ENCODE measurements at places on chromosomes 11 and 22.

DNA sequence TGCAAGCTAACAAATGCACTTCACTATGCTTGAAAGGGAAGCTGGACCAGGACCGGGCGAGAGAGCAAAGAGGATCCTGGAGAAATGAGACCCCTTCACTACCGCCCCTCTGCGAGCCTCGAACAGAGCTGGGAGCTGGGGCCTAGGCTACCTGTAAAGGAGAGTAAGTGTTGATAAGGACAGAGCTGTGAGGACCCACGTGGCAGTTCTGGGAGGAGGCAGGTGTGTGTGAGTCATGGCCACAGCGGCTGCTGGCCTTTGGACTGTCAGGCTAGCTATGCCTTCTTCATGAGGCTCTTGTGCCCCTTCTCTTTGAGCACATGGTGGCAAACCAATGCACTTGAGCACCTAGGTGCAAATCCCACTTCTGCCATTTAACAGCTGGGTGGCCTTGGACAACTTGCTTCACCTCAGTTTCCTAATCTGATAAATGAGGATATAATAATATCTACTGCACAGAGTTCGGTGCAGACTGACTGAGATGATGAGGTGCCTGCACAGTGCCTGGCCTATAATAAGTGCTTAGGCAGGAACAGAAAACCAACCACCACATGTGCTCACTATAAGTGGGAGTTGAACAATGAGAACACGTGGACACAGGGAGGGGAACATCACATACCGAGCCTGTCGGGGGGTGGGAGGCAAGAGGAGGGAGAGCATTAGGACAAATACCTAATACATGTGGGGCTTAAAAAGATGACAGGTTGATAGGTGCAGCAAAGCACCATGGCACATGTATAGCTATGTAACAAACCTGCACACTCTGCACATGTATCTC lies 35.3 kb upstream of the KCNJ11 start:
- DNase-seq = no peak

DNA sequence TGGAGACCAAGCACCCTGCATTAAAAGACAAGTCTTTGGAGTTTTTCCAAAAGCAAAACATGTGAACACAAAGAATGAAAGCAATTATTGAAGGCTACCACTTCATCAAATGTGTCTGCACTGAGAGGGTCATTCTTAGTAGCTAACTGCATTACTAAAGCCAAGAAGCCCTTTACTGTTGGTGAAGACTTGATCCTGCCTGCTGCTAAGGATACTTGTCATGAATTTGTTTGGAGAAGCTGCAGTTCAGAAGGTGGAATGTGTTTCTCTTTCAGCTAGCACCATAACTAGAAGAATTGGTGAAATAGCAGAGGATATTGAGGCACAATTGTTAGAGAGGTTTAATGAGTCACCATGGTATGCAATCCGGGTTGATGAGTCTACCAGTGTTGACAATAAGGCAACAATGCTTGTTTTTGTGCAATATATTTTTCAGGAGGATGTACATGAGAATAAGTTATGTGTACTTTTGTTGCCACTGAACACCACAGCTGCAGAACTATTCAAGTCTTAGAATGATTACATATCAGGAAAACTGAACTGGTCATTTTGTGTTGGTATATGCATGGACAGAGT lies 457.3 kb upstream of the ISX start:
- no peak for DNase-seq

- DNase-seq = peak; percentile 47
Observed at GRCh38 chr11:121649798-121650197, 197.0 kb upstream of the SORL1-AS1 start.

GRCh38 chr11:13440100-13440855 lies 22.7 kb downstream of the BTBD10 start:
- DNase-seq = no peak

DNA sequence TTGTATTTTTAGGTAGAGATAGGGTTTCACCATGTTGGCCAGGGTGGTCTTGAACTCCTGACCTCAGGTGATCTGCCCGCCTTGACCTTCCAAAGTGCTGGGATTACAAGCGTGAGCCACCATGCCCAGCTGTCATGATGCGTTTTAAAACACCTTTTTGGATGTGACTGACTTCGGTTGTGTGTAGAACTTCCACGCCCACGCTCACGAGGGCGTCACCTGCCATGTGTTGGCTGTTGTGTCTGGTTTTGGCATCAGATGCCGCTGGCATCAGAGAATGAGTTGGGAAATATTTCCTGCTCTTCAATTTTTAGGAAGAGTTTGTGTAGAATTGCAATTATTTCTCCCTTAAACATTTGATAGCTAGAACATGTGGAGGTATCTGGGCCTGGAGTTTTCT lies 109.1 kb downstream of the KCNQ1 start:
- no peak for DNase-seq

DNA sequence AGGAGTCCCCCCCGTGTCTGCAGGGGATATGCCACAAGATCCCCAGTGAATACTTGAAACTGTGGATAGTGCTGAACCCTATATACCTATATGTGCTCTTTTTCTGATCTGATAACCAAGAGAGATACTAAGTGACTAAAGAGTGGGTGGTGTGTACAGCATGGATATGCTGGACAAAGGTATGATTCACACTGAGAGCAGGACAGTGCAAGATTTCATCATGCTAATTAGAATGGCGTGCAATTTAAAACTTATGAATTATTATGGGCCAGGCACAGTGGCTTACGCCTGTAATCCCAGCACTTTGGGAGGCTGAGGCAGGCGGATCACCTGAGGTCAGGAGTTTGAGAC lies 90.2 kb upstream of the ALKBH3 start:
- no peak for DNase-seq

DNA sequence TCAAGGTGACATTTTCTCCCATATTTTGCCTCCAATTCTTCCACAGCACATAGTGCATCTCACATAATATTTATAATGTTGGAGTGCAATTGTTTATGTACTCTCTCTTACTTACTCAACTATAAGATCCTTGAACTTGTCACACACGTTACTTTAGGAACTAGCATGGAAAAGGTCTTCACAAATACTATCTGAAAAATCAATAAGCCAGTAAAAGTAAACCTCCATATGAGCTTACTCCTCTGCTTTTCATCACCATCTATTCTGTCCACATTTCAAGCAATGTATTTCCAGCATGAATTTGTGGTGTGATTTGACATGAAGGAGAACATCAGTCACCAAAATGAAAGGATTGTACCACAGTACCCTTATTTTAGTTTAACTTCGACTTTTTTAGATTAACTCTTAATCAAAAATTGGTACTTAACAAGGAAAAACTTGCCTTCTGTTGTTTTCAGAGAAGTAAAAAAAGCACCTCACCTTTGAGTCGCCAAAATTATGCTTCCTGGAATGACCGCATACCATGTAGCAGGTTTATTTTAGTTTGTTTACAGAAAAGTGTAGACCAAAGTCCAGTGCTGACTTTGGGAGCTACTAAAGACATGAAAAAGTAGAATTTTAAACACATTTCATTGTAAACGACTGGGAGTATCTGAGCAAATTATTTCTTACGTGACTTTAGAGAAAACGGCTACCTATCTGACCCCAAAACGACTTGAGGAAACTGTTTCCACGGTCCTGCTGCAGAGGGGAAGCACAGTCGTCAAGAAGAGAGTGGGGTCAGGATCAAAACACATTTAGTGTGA lies at the start of gene SLC22A9:
Gene SLC22A9 (plus strand): TSS at position 621 of the 806 bp plus-strand sequence. CDS start 272 bp downstream, outside the sequence.
- DNase-seq = no peak

DNA sequence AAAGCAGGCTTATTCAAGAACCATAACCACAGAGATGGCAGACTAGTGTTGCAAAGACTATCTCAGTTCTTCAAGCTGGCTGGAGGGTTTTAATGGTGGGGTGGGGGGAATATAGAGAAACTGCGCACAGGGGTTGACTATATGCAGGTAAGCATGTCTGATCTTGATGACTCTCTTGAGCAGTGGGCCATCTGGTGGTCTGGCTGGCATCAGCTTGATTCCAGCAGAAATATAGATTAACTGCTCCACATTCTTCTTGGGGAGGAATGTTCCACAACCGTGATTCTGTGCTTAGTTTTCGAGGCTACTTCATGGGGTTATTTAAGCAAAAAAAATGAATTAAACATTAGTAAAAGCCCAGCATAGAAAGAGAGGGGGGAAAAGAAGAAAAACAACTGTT lies 158.8 kb upstream of the PGR start:
- no peak for DNase-seq

DNA sequence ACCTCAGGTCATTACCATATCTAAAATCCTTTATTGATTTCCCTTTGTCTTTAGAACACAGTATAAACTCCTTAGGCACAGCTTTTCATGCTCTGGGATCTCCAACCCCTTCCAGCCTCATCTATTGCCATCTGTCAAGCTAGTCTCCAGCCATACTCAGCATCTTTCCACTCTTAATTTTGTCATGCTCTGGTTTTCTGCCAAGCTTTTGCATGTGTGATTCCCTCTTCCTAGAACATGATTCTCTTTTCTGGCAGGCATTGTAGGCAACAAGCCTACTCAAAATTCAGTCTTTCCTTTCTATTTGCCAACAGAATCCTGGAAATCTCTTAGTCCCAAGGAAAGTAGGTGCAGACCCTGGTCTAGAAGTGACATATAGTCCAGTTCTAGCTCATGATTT lies 35.5 kb upstream of the SLC6A5 start:
- no peak for DNase-seq

DNA sequence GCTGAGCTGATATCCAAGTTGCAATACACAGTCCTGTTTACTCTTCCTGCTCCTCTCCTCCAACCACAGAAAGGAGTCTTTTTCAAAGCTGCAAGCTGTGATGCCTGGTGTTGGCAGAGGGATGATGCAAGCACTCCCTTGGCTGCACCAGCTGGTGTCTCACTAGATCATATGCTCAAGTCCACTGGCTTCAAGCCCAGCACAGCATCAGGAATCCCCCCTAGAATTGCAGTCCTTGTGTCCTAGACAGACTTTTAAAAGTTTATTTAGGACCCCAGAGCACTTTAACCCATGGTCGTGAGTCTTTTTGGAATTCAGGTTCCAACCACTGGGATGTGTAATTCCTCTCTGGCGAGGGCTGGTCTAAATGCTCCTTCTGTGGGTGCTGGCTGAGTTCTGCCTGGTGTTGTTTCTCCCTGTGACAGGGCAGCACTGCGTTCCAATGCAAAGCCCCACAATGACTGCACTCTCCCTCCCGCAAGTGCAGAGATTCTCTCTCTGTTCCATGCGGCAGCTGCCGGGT lies 1.9 kb upstream of the HEPN1 start:
- DNase-seq = no peak

DNA sequence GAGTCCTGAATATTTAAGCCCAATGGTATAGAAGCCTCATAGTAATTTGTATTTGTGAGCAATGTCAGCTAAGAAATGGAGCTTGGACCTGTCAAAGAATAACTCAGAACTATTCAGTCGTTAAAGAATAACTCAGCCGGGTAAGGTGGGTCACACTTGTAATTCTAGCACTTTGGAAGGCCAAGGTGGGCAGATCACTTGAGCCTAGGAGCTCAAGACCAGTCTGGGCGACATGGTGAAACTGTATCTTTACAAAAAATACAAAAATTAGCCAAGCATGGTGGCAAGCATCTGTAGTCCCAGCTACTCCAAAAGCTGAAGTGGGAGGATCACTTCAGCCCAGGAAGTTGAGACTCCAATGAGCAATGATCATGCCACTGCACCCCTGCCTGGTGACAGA lies 1526.5 kb downstream of the LRRC4C start:
- no peak for DNase-seq

- DNase-seq = no peak
Observed at GRCh38 chr22:37183432-37184379, 4.3 kb downstream of the C1QTNF6 start.

DNA sequence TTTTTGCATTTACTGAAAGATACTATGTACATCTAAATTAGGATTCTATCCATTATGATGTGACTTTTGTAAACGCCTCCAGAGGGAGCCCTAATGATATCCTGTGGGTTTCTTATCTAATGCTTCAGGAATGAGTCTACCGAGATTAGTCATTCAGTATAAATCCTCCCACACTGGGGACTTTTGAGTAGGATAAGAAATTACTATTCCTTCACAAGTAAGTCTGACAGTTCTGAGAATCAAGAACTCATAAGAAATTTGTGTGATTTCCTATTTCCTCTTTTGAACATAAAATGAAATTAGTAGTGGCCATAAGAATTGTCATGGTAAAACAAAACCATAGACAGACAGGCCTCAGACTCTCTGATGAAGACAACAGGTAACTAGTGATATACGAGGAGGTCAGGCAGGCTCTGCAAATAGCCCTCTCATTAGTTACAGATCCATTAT lies 10.0 kb upstream of the OR5M1 start:
- DNase-seq = peak; percentile 6

DNA sequence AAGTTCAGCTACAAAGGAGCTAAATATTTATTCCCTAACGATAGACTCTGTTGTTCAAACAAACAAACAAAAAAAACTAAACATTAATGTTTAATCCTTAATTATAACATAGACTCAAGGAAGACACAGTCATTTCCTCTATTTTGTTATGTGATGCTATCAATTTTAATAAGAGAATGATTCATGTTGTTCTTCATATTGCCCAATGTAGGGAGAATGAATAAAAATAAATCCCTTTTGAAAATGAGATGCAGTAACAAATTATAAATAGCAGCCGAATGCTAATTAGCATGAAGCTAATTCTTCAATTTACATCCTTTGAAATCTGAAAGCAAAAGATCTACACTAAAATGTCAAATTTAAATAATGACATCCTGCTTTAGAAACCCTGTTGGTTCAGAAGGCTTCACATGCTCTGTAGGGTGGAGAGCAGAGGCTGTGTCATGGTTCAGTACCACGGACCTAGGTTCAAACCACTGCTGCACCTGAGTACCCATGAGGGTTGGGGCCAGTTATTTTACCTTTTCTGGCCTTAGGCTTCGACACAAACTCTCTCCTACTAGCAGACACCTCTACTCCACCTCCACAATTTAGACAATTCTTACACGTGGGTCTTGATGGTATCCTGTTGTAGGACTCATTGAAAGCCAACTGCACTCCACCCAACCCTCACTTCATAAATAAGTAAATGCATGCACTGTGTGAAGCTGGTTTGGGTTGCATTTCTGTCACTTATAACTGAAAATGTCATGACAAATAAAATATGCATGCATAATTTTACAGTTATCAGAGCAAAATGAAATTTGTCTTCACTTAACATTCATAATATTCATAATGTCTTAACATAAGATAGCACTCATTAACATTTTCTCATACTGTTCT lies 89.0 kb downstream of the RRAS2 start:
- DNase-seq = no peak

DNA sequence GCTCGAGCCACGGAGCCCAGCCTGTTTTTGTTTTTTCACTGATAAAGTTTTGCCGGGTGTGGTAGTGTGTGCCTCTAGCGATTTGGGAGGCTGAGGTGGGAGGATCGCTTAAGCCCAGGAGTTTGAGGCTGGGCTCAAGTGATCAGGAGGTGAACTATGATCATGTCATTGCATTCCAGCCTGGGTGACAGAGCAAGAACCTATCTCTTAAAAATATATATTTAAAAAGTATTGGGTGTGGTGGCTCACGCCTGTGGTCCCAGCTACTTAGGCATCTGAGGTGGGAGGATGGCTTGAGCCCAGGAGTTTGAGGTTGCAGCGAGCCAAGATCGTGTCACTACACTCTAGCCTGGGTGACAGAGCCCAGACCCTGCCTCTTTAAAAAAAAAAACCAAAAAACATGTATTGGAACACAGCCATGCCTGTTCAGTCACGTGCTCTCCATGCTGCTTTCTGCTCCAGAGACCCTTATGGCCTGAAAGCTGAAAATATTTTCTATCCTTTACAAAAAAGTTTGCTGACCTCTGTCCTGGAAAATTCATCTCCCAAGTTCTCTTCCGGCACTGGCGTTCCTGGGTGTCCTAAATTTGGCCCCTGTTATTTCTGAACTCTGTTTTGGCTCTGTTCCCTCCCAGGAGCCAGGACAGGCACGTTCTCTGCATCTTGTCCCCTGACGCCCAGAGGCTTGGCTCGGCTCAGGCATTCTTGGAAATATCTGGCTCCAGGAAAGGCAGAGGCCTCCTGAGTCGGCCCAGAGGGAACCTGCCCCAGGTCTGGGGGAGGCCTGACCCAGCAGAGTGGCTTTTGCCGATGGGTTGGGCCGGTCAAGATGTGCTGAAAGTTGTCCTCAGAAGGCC lies 61.3 kb upstream of the PPP6R3 start:
- DNase-seq = no peak

All from NCI-H146 (cell line).